Stimulated activated CD8-positive, alpha-beta memory T cell treated with anti-CD3 and anti-CD28 coated beads, Interleukin-15, amount 100 ng/mL, for 24 hours (primary cell): ENCODE measurements at places on chromosomes 11 and 22.

DNA sequence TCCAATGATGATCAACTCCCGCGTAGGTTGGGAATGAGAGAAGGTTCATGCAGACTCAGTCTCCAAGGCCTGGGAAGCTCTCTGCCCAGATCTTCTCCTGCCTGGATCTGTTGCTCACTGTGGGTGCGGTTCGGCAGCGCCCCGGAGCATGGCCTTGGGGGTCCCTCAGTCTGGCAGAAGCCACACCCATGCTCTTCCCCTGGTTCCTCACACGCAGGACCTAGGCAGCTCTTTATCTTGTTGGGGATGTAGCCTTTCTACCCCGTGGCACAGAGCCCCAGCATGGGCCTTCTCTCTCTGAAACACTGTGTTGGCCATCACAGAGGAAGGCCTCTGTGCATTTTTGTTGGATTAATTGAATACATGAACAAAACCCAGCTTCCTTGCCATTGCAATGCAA lies 1461.6 kb downstream of the BRD1 start:
- no peak for DNase-seq

DNA sequence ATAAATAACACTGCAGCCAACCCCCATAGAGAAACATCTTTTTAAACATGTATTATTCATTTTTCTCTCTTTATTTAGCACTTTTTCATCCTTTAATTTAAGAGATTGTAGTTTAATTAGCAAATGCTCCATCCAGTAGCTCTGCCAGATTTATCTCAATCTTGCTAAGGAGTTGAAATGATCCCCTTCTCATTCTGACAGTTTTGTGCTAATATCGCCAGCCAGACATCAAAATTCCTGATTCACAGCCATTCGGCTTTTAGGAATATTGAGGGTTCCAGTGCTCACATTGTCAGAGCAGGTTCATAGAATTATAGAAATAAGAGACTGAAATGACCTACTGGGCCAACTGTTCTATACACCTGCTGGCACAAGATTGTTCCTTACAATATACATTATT lies 77.8 kb downstream of the CASP12 start:
- DNase-seq = no peak

- DNase-seq = no peak
Observed at GRCh38 chr22:21082248-21082647, 36.5 kb downstream of the LRRC74B start.

GRCh38 chr11:70132641-70133040 lies 54.5 kb downstream of the ANO1 start:
- no peak for DNase-seq

DNA sequence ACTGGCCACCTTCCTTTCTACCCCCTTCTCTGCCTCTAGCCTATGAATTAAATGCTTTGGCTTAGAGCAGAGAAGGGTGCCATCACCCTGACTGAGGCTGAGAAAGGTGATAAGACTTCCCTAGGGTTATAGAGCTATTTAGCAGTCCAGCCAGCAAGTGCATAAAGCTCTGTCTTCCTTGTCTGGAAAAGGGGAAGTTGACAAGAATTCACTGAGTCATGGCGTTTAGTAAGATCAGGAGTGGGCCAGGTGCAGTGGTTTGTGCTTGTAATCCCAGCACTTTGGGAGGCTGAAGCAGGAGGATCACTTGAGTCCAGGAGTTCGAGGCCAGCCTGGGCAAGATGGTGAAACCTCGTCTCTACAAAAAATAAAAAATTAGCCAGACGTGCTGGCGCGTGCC lies 63.1 kb downstream of the LHFPL7 start:
- no peak for DNase-seq

DNA sequence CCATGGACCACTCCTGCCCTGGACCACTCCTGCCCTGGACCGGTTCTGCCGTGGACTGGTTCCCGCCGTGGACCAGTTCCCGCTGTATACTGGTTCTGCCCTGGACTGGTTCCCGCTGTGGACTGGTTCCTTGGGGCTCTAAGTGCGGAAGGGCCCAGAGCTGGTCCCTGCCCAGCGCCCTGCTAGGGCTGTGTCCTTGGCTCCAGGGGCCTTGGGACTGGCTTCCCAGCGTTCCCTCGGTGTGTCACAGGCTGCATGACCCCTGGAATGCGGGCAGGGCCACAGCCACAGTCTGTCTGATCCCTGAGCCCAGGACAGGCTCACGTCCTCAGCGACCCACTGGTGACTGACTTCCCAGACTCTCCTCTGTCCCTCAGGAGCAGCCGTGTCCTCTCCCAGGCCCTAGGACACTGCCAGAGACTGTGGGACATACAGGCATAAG lies 412.2 kb downstream of the TBC1D22A start:
- no peak for DNase-seq

- DNase-seq = no peak
Observed at GRCh38 chr11:120747850-120748814, 236.6 kb downstream of the GRIK4 start.

- no peak for DNase-seq
Observed at GRCh38 chr11:83069441-83070043, 2.2 kb downstream of the RAB30 start.

DNA sequence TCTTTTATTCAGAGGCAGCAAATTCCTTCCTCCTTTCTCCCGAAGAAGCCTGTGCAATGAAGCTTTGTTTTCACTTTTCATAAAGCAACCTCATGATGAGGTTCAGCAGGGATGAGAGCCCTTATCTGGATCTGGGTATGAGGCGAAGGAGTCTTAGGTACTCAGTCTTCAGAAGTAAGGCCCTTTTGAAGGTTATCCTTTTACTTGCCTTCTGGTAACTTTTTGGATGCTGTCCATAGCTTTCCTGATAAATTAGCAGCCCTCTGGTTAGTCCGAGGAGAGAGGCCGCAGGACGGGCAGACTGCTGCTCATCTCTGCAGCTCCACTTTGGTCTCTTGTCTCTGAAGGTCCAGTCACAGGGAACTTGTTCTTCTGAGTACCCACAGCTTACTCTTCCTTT lies 1.1 kb downstream of the TRIM22 start:
- no peak for DNase-seq

DNA sequence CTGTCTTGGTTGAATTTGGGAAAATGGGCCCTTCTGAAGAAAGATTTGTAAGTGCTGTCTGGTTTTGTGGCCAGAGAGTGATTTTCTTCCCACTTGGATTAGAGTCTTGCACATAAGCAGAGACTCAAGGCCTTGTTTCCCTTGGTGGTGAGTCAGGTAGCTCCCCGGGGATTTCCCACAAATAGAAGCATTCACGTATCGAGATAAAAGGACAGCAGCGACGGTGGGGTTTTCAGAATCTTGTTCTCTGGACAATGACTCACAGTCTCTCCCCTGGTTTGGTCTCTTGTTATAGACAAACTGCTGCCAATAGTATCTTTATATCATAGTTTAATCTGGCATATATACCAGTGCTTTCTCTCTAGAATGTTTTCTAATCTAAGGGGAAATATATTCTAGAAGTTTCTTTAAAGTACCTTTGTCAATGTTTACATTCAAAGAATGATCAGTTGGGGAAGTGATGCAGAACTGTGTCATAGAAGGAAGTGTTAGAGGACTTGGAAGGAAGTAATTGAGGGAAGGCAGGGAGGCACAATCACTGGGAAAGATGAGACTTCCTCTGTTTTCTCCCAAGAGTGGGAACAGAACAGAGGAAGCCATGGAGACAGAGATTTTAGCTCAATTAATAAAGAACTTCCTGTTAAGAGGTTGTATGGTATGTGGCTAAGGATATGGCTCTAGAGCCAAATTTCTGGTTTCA lies 18.1 kb downstream of the POLA2 start:
- no peak for DNase-seq
